HFFc6 (cell line): ENCODE measurements at places on chromosomes 7 and 10. TPM values are rescaled to one million over a fixed set of nuclear protein-coding genes. Genes with fewer than 3 reads are reported as not detected.
A peak's percentile ranks its signal among the peaks of the same experiment; 100 is the strongest.

DNA sequence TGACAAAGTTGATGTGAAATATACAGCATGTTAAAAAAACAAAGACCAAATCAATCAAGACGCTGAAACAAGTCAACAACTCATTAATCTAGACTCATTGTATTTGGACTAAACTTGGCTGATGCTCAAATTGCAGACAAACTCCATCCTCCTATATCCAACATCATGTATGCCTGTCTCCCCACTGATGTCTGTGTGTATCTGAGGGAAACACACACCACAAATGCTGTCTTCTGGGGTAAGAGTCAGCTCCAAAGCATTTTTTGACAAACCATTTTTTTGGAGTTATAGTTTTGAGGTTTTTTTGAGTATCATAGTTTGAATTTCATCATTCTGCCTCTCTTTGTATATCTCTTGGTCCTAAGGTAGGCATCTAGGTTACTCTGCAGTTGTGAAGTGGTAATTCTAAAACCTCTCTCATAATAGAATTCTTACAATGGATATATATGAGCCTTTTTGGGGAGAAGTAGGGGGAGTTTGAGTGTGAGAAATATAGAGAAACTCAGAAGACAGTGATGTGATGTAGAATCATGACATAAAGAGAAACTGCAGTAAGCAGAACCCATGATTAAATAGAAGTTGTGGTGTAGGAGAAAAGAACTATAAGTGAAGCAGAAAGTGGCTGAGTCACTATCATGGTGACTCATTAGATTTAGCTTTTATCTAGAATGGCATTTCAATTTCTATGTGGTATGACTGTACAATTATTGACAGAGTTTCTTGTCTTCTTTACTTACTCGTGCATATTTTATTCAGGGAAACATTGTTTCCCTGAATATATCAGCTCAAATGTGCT lies 1531.1 kb upstream of the LRRTM3 start:
- DNase-seq: no peak

DNA sequence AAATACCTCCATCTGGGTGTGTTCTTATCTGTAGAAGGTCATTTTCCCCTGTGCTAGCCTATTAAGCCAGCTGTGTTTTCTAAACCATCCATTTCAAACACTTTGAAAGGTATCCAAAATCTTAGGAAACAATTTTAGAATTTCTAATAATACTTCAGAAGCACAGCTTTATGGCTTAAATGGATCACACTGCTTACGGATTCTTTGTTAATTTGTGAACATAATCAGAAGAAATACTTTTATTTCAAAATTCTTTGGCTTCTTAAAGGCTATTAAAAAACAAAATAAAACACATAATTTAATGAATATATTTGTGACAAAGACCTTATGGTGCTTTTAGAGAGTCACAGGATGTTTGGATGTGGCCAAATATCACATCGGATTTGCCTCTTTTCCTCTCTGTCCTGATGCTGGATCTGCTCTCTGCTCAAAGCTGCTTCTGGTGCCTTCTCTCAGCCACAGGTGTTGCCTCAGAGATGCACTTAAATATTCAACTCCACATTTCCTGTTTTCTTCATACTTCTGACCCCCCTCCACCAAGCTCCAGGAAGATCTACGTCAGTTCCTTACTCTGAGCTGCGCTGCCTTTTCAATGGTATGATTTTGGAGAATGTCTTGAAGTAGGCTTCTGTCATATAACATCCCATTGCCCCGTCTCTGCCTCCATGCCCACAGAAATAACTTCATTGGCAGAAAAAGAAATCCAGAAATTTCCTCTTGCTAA lies 230.6 kb downstream of the MLLT10 start:
- no peak for DNase-seq

The C1GALT1 gene
- 35.0 to 43.8 TPM (median 35.3 TPM) in 3 replicates for total RNA-seq

The AGAP4 gene
- 5.3 to 5.9 TPM (median 5.3 TPM) in 3 replicates for total RNA-seq

DNA sequence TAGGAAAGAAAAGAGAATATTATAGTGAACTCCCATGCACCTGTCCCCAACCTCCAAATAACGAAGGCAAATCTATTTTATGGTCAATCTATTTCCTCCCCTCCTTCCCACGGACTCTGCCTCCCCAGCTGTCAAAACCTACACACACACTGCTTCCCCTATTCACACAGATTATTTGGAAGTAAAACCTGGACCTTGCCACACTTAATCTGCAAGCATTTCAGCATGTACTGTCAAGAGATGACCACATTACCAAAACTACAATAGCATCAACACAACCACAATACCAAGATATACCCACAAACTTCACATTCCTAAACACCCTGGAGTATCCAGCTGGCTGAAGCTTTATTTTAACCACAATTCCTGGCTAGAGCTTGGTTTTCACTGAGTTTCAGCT lies 27.8 kb upstream of the KCNK18 start:
- DNase-seq: no peak

The SGCE gene
- 29.5 to 52.3 TPM (median 30.9 TPM) in 3 replicates for total RNA-seq

The STEAP1 gene
- total RNA-seq: 21.1 to 67.4 TPM (median 44.4 TPM) in 3 replicates

GRCh38 chr10:77967611-77968022 lies 41.1 kb upstream of the DLG5 start:
- no peak for DNase-seq

DNA sequence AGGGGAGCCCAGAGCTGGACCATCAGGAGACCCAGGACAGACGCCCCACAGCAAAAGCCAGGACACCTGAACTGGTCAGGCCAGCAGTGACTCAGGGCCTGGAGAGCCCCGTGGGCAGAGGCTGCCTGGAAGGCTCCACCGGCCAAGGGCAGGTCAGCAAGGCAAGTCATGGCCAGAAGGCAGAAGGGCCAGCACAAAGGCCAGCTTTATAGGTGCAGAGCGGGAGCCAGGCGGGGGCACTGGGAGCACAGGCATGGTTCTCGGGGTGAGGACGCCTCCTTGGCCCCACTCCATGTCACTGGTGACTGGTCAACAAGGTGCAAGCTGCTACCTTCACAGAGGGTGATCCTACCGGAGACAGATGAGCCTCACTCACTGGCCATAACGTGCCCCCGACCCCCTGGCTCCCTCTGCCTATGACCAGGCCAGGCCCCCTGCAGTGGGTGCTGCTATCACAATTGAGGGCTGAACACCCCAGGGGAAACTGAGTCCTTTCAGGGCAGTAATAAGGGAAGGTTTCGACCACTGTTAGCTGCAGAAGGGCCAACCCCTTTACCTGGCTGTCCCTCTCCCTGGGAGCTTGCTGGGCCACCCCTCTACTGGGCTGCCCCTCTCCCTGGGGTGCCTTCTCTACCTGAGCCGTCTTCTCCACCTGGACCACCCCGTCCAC lies 317.4 kb downstream of the PTPRN2 start:
- no peak for DNase-seq

The AGBL3 gene
- 0.61 to 1.4 TPM (median 0.69 TPM) in 3 replicates for total RNA-seq

GRCh38 chr10:12710594-12711349 lies 290.7 kb downstream of the CCDC3 start:
- DNase-seq: peak; percentile 67

DNA sequence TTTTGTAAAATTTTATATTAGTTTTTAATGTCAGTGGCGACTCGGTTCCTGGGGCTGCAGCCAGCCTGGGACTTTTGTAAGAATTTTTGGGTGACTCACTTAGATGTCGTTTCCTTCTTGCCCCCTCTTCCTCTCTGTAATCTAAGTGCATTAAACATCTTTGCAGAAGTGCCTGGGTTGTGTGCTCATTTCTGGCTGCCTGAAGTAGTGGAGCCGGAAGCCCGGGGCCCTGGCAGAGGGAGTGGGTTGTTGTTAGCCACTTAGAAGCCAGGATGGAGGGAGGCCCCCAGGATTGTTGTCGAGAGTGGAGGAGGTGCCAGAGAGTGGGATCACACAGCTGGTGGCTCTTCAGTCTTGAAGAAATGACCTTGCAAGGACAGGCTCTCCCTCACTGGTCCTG lies 11.0 kb upstream of the TRIM8 start:
- DNase-seq: peak; percentile 53

The PHF14 gene
- total RNA-seq: 11.0 to 14.4 TPM (median 13.4 TPM) in 3 replicates

- DNase-seq: peak; percentile 98
Observed at GRCh38 chr10:122112625-122113160, 123.7 kb downstream of the TACC2 start.

The SLC26A5 gene
- total RNA-seq: not detected in 3 replicates

DNA sequence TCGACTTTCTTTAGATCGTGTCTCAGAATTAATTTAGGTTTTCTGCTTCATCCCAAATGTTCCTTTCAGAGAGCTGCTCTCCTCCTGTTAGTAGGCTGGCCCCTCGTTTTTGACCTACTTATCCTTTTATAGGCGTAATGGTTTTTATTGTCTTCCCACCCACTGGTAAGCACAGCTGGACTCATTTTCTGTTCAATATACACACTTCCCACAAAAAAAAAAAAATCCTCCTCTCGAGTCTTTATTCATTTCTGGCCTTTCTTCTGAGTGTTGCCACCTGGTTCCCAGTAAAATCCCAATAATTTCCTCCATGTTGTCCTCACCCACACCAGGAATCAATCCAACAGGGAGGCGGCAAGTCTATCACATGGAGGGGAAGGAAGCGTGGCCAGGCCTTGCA lies 970.2 kb upstream of the CELF2 start:
- no peak for DNase-seq

DNA sequence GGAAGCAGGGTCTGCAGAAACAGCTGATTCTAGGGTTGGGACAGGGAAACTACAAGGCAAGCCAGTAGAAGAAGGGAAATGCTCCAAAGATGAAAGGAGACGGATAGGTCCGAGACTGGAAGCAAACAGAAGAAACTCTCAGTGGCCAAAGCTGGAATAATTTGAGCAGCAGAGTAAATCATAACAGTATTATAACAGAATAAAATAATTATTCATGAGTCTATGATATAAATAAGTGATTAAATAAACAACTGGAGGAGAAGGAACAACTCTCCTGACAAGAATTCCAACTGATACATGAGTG lies 27.6 kb downstream of the EZH2 start:
- no peak for DNase-seq

- no peak for DNase-seq
Observed at GRCh38 chr7:30678805-30679204, 3.5 kb downstream of the CRHR2 start.

GRCh38 chr7:39249635-39250152 lies 272.0 kb downstream of the POU6F2 start:
- DNase-seq: no peak

- no peak for DNase-seq
Observed at GRCh38 chr7:71019706-71020105, 112.2 kb upstream of the GALNT17 start.

- DNase-seq: no peak
Observed at GRCh38 chr7:29274146-29275017, 79.8 kb downstream of the CHN2 start.

DNA sequence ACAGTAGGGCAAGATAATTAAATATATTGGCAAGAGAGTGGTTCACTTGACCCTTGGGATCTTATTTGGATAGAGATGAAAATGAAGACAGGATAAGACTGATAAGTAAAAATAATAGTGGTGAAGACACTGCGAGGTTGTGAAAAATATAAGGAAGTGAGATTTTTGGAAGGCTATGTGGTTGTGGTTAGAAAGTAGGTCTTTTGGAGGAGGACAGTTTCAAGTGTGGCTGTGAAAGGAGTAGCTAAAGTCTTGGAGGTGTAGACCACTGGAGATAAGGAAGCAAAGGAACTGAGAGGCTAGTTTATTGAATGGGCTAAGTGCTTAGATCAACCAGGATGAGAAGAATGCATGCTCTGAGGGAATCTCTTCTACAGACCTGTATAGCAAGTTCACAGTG lies 11.2 kb downstream of the MIOS start:
- no peak for DNase-seq

GRCh38 chr7:28669330-28669729 lies 257.0 kb downstream of the CREB5 start:
- no peak for DNase-seq

GRCh38 chr10:108787932-108788331 lies 1135.4 kb downstream of the XPNPEP1 start:
- DNase-seq: peak; percentile 74

DNA sequence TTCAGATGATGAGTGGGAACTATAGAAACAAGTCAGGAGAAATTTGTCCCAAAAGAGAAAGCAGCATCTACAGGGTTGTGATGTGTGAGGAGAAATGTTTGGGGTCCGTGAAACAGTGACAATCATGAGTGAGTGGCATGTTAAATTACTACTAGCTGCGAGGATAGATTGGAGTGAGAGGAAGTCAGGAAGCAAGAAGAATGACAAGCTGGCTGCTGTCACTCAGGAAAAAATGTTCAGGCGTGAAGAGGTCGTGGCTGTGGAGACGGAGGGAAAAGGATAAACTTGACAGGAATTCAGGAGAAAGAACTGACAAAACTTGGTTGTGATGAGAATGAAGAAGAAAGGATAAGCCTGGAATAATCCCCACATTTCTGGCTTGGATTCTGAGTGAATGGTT lies 5.1 kb upstream of the ITPRID1 start:
- DNase-seq: no peak

DNA sequence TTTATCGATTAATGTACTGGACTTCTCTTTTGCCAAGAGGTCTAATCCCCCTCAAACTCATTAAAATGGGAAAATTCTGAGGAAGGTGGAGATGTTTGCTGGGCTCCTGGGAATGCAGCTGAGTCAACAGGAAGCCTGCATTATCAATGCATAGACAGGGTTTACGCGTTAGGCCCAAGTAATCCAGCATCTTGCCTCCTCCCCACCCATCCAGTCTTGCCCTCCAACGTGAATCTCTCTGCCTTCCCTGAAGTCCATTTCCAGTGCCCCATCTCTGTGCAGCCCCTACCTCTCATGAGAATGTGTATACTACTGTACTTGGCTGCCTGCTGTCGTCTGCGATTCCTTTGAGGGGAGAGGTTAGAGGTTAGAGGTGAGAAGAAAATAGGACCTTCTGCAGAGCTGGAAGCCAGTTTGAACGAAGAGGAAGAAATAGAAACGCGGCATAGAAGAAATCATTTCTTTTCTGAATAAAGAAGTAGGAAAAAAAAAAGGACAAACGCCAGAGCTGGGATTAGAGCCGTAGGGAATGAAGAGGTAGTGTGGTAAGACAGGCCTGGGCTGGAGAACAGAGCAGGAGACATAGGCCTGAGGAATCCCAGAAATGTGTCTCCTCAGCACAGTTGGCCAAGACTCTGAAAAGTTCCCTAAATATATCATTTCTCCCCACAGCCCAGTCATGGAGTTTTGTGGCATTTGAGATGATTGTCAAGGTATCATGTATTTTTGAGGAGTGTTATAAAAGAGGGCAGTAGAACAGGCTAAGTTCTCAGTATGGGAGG lies 75.6 kb downstream of the MYOF start:
- no peak for DNase-seq

The CFAP70 gene
- total RNA-seq: 0.21 to 0.40 TPM (median 0.39 TPM) in 3 replicates
